SW480 (cell line): ENCODE measurements at places on chromosomes 16 and 17.

- no peak for DNase-seq
These were observed 186.1 kb downstream of the MSI2 start for GRCh38 chr17:57442401-57442823.

DNA sequence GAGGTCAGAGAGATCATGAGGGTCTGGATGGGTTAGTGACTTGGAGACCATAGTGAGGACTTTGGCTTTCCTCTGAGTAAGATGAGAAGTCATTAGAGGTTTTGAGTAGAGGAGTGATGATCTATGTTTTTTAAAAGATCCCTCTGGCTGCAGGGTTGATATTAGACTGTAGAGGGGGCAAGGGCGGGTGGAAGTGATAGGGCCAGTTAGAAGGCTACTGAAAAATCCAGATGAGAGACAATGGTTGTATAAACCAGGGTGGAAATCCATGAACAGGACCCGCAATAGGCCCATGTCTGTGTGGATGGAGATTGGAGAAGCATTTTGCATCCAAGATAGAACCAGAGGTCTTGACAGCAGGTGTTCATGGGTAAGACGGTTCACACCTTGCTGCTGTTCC is 9.8 kb downstream of the ITGAL start:
- peak; percentile 14 for DNase-seq

DNA sequence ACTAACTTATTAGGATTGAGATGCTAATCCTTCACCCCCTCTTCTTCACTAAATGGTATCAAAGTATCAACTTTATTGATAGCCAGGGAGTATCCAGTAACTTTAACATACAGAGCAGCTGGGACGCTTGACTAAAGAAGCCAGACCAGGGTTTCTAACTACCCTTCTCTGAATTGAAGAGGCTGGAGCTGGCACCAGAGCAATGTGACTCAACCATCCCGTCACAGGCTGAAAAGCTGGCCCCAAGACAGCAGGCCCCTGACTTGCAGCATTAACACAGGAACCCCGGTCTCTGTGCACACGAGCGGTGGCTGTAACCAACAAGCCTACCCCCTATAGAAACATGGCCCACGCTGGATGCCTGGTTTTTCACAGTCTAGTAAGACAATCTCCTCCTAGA is 59.8 kb downstream of the ANKFN1 start:
- DNase-seq: no peak

DNA sequence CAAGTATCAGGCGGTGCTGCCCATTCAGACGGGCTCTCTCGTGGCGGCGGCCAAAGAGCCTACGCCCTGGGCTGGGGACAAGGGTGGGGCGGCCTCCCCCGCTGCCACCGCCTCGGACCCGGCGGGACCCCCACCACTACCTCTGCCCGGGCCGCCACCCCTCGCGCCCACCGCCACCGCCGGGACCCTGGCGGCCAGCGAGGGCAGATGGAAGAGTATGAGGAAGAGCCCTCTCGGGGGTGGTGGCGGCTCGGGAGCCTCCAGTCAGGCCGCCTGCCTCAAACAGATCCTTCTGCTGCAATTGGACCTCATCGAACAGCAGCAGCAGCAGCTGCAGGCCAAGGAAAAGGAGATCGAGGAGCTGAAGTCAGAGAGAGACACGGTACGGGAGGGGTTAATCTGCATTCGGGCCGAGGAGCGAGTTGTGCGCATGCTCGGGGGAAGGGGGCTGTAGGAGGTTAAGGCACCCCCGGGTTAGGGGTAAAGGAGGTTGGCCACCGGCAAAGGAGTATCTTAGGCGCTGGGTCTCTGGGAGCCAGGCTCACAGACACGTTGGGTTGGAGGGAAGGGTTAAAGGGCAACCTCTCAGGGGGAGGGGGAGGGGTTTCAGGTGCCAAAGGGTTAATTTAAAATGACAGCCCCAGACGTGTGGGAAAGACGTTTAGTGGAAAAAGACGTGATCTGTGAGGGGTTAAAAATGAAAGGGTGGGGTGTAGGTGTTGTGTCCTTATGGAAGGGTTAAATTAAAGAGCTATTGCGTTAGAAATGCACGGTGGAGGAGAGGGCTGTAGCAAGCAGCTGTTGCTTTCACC is 1.4 kb downstream of the MSL1 start:
- DNase-seq: peak; percentile 47

DNA sequence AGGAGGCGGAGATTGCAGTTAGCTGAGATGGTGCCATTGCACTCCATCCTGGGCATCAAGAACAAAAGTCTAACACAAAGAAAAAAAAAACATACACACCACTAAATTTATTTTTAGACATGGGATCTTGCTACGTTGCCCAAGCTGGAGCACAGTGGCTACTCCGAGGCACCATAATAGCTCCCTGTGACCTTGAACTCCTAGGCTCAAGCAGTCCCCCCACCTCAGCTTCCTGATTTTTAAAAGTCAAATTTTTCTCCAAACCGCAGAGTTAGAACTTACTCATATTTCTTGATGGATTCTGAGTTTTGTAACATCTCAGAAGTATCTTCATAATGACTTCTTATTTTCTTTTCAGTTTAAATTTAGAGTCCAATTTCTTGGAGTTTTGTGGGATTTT is 3.4 kb downstream of the CMTM4 start:
- DNase-seq: no peak

- no peak for DNase-seq
These were observed 173.7 kb downstream of the HS3ST3B1 start for GRCh38 chr17:14474591-14474990.

DNA sequence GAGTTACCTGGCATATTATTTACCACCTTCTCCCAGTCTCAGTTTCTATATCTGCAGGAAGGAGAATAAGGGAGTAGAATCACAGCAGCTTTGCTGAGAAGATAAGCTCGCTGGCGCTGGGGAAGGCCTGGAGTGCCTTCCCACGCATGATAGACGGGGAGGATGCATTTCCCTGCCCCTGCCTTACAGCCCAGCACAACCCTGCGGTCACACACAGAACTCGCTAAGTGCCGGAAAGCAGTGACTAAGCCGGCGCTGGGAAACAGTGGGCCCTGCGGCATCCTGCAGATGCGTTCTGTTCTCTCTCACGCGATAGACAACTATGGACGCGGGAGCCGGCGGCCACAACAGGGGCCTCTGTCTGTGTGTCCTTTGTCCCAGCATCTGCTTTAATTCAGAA is 4.8 kb downstream of the CA5A start:
- DNase-seq: peak; percentile 82

DNA sequence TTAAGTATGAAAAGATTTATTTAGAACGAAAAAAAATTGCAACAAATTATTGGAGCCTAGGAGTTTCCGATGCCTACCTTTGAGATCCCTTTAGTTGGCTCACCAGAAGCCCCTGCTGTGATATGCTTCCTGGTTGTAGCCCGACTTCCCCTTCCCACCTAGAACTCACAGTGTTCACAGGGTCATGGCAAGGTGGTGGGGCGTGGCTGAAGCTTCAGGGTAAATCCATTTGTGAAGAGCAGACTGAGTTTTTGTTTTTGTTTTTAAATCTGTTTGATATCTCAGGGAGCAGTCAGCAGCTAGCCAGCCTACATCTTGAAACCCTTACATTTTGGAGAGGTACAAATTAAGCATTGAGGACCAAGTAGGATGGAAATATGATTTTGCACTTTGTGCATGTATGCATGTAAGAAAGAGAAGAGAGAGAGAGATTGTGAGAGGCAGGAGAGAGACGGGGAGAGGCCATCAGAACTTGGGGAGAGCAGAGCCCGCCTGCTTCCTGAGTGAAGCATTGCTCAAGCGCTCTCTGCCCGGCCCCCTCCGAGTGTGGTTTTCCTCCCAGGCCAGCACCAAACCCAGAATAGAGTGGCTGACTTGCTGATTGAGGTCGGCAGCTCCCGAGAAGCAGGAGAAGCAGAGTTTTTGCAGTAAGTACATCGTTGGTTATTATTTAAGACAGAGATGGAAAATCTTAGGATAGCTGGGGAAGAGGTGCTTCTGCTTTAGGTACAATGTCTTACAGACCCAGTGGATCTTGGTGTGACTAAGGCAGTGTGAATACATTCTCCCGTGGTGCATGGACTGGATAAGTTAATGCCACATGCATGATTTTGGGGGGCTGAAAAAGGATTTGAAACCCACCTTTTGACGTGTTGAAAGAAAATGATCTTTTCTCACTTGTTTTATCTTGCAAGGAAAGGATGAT is 64.2 kb downstream of the SPECC1 start:
- DNase-seq: peak; percentile 17
